Hematopoietic multipotent progenitor cell (in vitro differentiated cells): ENCODE measurements at places on chromosomes 16 and 17. TPM values are rescaled to one million over a fixed set of nuclear protein-coding genes. Genes with fewer than 3 reads are reported as not detected.
A peak's percentile ranks its signal among the peaks of the same experiment; 100 is the strongest.

Gene EEF2K
- 34.2 TPM for total RNA-seq

Gene TMUB2
- 56.8 TPM for total RNA-seq

DNA sequence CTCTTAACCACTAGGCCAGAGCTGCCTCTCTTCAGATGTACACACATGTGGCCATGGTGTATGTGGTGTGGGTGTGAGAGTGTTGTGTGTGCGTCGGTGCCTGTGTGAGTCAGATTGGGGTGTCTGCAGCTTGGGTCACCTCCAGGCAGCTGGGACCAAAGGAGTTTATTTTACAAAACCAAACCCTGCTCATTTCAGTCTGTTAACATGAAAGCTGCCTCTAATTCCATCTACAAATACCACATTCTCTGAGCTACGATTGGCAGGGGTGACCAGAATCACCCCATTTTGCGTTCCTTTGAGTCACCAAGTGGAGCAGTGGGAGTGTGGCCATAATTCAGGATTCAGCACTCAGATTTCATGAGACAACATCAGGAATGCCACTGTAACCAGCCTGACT is 105.3 kb downstream of the IRX5 start:
- no peak for DNase-seq

- DNase-seq, result peak; percentile 76
Observed at GRCh38 chr16:87076950-87077749, 240.0 kb downstream of the C16orf95 start.

- DNase-seq, result peak; percentile 60
Observed at GRCh38 chr16:23863511-23864422, 28.0 kb downstream of the PRKCB start.

DNA sequence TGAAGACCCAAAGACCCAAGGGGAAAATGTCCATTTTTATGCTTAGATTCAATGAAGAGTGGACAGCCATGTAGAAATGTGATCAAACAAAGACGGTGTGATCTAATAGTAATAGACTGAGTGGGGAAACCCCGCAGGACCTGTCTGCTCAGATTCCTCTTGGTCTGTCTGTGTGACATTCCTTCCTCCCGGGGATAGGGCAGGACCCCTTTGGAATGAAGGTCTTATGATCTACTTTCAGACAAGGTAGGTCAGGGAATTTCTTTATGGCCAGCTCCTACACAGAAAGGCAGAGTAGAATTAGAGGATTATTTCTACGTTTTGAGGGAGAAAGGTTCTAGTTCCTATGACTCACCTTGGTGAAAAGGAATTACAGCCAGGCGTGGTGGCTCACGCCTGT is 267.6 kb downstream of the STX8 start:
- no peak for DNase-seq

- DNase-seq, result no peak
Observed at GRCh38 chr16:62568926-62569325, 532.7 kb upstream of the CDH8 start.
